ENCODE measurements at places on chromosomes 7 and 10.

DNA sequence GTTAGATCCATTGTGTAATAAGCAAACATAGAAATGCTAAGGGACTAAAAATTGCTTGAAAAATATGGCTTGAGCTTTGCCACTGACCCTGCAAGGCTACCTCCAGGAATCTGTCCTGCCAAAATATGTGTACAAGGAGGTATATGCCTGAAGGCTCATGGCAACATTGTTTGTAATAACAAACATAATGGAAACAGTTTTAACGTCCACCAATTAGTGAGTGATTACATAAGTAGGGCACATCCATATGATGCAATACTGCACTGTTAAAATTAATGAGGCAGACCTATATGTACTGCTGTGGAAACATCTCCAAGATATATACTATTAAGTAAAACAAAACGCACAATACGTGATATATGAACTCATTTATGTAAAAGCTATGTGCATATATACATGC lies 13.1 kb upstream of the GOT1 start:
- DNase-seq = no peak

DNA sequence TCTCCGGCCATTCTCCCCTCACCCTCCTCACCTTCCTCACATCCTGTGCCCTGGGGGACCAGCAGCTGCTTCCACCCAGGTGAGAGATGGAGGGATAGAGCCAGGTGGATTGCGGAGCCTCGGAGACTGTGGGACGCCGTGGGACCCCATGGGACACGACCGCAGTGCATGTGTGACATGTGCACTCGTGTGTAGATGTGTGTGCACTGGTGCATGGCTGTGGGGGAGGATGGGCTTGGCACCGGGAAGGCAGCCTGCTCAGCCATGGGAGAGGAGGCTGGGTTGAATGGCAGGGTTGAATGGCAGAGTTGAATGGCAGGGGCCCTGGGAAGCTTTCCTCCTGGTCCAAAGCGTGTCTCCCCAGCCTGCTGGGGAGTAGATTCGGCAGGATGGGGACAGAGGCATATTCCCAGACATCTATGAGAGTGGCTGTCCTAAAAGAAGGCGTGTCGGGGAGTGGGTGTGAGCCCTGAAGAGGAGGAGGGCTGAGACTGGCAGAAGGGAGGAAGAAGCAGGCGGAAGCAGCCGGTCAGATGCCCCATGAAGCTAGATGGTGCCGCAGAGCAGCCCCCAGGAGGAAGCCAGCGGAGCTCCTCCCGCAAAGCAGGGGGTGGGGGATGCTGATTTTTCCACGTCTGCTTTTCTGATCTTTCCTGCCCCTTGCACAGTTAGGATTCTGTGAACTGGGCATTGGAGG lies 815 bp downstream of the GIMAP8 start:
- peak; percentile 53 for DNase-seq

DNA sequence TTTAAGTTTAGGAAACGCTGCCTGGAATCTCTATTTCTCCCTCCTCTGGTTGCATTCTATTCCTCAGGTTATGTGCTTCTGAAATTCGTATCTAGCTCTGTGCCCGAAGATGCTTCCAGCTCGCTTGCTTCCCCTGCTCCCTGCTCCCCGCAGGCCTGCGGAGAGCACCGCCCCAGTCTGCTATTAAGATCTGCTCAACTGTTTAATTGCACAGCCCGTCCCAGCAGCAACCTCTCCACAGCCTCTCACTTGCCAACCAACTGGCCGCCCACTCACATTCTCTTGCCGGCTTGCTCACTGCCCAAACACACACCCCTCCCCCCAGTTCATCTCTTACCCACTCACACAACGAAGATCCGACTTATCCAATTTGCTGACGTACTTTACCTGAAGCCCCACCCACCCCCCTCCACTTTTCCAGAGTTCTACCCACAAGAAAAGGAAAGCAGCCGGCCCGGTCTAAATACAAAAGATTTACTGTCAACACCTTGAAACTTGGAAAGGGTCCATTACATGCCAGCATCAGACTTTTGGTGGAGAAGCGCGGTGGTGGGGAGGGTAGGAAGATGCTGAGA lies 167.3 kb upstream of the KLF14 start:
- peak; percentile 39 for DNase-seq

- DNase-seq = no peak
Observed at GRCh38 chr7:137583172-137583571, 239.6 kb upstream of the PTN start.

GRCh38 chr7:136186281-136186680 lies 209.1 kb upstream of the MTPN start:
- no peak for DNase-seq

Data from stimulated activated naive CD4-positive, alpha-beta T cell treated with Interleukin-2 at 50 U/mL for 16 hours (primary cell).